ENCODE measurements at places on chromosomes 7 and 10.

DNA sequence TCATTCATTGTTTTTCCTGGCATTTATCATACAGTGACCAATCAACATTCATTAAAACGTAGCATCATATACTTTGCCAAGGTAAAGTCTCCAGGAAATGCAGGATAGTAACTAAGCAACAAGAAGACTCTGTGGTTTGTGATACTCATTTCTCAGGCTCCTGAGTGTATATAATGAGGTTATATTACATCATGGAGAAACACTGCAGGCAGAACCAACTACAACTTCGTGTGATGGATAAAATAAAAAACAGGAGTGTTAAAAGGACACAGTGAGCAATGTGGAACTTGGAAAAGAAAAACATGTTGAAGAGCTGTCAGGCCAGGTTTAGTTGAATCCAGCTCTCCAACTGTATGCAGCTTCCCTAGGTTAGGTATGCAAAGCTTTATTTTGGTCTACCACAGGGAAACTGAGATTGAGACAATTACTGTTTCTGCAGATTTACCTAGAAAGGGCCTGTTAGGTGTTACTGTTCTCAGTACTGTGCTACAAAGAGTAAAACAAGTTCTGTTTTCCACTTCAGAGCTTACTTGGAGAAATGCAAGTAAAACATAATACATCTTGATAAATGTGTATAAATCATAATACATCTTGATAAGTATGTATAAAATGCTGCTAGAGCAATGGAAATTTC is 7.8 kb upstream of the CCNY start:
- DNase-seq = no peak

DNA sequence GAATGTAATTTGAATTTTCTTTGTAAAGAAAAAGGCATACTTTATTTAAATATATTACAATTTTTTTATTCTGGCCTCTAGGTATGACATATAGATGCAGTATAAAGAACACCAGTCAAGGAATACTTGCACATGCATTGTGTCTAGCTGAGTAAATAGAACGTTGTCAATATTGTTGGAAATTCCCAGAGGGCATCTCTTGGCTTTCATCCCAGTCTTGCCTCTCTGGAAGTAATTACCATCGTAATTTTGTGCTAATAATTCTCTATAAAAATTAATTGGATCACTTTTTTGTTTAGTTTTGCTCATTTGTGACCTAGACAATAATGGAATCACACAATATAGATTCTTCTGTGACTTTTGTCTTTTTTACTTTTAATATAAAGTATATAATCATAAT is 1052.3 kb upstream of the CELF2 start:
- no peak for DNase-seq

GRCh38 chr7:103648135-103648534 is 202.1 kb upstream of the SLC26A5 start:
- no peak for DNase-seq

- no peak for DNase-seq
These were observed 9.4 kb upstream of the GTPBP10 start for GRCh38 chr7:90337106-90337505.

DNA sequence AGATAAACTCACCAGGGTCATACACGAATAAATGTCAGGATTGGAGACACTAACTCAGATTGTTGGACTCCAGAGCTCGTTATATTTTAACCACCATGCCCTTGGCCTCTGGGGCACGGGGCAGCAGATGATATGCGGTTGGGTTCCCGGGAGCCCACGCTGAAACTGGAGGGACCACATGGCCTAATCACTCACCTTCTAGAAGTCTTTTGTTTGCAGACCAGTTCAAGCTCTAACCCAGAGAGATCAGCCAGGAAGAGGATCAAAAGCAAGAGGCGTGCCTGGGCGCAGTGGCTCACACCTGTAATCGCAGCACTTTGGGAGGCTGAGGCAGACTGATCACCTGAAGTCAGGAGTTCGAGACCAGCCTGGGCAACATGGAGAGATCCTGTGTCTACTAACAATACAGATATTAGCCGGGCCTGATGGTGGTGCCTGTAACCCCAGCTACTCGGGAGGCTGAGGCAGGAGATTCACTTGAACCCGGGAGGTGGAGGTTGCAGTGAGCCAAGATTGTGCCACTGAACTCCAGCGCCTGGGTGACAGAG is 42.6 kb upstream of the ECHDC3 start:
- DNase-seq = no peak

Data from stimulated activated CD4-positive, alpha-beta T cell treated with anti-CD3 and anti-CD28 coated beads, Interleukin-1b, Interleukin-23, amount 100 ng/mL, for 24 hours (primary cell).